Astrocyte of the cerebellum (primary cell): ENCODE measurements at places on chromosomes 11 and 22.

- no peak for DNase-seq
Measured at GRCh38 chr22:48870436-48870835, 957.2 kb downstream of the BRD1 start.

DNA sequence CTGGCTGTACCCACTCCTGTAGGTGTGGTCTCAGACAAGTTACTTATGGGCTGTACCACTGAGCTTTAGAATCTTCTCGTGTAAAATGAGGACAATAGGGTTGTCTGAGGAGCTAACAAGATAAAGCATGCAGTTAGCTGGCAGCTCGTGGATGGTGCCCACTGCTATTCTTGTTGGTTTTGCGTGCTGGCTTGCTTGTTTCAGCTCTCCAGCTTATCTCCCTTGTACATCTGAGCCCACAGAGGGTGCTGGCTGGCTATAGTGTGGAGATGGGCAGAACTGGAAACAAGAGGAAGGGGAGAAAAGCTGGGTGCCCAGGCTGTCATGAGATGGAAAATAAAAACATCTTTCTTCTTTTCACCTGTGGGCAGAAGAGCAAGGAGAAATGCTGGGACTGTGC lies 46.5 kb upstream of the GALNT18 start:
- DNase-seq = no peak

DNA sequence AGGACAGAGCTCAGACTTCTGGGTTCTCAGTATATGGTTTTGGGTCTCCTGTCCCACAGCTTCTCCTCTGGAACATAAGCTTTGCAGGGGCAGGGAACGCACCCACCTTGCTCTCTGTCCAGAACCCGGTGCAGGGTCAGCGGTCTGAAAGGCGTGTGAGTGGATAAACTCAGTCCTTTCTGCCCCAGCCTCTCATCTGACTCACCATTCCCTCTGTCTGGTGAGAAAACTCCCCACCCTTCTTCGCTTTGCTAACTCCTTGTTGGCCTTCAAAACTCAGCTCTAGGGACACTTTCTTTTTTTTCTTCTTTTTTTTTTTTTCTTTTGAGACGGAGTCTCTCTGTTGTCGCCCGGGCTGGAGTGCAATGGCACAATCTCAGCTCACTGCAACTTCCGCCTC lies 68.9 kb upstream of the NUP50 start:
- no peak for DNase-seq

GRCh38 chr11:47236482-47236881 lies 12.1 kb downstream of the ACP2 start:
- DNase-seq = no peak

DNA sequence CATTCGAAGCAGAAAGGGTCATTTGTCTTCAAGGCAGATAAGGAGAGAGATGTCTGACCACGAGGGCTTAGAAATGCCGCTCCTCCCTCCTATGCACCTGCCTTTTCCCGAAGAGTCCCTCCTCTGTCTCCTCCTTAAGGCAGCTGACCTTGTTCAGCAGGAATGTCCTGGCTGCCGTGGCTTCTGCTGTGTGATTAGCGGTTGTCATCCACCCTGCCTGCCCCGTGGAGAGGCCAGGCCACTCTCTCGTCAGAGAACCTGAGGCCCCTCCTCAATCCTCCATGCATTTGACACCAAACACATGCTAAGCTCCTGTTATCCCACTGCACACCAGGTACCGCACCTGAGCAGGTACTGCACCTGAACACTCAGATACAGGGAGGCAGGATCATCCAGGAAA lies 834.6 kb downstream of the TBC1D22A start:
- no peak for DNase-seq

DNA sequence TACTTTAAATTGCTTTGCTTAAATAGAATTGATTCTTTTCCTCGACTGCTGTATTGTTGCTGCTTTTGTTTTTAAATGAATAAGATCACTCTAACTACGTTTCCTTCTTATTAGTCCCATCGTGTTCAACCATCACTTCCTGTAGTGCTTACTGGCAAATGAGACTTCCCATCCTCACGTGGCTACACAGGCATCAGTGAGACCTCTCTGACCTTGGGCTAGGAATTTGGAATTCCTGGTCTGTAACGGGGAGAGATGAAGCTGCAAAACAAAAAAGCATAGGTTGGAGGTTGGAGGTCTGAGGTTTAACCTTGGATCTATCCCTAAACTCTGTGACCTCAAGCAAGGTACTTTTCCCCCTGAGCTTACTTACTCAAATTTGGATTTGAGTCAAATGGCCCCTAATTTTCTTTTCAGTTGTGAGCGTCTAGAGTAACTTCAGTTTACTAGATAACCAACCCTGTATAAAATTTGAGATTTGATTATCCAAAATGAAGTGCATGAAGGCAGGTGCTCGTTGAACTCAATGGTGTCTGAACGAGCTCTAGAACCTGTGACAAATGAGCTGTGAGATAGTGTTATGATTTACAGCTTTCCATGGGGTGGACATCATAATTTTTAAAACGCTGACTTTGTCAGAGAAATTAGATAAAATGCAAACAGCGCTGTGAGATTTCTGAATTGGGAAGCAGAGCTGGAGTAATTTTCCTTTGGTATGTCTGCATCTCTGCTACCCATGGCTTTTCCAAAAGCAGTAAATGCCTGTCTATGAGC lies 151.2 kb downstream of the DBX1 start:
- no peak for DNase-seq

DNA sequence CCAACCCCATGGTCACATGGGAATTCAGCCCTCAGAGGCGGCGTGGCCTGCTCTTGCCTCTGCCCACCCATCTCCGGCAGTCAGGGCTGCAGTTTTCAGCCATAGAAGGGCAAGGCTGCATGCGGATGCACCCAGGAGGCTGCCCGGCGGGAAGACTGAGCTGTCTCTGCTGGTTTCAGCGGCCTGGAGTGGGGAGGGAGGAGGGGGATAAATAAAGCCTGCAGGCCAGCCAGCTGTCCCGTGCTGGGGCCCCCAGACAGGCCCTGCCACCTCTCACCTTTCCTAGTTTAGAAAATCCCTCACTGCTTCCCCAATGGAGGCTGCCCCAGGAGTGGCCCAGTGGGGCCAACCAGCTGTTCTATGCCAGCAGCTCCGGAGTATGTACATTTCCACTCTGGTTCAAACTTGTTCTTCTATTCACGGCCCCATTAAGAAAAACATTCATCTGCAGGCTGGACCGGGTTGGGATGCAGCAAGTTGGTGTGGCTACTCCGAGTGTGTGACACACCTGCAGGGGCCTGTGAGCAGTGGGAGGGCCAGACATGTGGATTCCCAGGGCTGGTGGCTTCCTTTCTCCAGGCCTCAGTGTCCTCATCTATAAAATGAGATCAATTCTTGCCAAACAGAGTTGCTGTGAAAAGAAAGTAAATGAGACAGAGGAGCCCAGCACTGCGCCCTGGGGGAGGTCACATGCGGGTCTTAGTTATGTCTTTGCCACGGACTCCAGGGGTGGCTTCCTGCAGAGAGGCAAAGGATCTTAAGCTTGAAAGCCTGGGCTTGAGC lies 5.0 kb downstream of the MICALL1 start:
- no peak for DNase-seq

DNA sequence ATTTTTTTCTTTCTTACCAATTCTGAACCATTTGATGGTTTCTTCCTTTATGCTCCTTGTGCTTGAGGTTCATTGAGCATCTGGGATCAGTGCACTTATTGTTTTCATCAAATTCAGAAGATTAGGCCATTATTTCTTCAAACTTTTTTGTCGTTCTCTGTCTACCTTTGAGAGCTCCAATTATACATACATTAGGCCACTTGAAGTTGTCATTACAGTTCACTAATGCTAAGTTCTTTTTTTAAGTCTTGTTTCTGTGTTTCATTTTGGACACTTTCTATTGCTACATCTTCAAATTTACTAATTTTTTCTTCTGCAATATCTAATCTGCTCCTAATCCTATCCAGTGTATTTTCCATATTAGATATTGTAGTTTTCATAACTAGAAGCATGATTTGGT lies 40.8 kb downstream of the CDPF1 start:
- DNase-seq = no peak

DNA sequence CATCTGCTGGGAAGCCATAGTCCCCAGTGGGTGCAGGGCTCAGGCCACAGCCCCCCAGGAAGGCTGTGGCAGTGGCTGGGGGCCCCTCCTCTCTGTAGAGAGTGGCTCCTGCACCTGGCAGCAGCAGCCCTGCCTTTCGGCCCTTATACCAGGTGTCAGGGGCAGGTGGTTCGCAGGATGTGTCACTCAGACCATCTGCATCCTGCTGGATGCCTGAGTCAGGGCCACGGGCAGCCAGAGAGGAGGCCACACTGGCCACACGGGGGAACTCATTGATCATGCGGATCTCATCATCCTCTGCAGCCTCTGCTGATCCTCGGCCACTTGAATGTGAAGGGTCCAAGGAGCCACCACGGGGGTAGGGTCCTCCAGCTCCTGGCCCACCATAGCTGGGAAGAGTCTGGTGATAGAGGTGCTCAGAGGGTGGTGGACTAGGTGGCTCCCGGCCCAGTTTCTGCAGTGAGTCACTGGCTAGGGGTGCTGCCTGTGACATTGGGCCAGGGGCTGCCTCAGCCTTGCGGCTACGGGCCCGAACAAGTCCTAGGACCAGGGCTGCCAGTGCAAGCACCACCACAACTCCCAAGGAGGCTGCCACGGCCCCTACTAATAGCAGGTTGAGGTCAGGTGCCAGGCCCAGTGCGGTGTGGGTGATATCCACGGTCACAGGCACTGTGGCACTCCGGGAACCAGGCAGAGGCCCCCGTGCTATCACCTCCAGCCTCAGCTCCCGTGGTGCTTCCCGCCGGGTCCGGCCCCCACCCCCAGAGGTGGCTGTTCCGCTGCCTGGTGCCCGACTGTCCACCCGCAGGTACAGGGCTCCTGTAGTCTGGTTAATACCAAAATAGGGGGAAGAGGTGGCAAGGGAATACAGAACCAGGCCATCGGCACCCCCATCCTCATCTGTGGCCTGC lies 3.3 kb upstream of the TPP1 start:
- no peak for DNase-seq

- DNase-seq = peak; percentile 8
Measured at GRCh38 chr11:73184953-73185671, 33.0 kb upstream of the P2RY2 start.

DNA sequence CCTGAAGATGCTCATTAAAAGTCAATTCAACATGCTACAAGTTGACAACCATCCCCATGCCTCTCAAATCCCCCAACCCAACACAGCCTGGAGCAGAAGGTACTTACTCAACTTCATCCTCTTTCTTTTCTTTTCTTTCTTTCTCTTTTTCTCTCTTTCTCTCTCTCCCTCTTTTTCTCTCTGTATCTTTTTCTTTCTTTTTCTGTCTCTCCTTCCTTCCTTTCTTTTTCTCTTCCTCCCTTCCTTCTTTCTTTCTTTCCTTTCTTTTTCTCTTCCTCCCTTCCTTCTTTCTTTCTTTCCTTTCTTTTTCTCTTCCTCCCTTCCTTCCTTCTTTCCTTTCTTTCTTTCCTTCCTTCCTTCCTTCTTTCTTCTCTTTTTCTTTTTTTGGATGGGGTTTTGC lies 135.7 kb upstream of the SEZ6L start:
- DNase-seq = no peak

DNA sequence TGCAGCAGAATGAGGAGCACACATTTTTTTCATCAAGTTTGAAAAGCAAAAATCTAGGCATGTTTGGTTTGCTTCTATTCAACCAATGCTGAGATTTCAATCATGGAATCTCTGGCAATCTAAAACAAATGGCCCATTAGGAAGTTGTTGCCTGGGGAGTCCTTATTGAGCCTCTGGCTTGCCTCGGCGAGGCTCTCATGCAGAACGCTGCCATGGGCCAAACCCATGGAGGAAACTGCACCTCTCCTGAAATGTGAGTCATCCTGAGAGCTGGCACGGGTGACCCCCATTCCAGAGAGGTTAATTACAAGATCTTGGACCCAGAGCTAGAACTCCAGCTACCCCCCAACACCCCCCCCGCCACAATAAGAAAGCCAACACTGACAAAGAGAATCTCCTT lies 80.7 kb downstream of the MN1 start:
- no peak for DNase-seq

DNA sequence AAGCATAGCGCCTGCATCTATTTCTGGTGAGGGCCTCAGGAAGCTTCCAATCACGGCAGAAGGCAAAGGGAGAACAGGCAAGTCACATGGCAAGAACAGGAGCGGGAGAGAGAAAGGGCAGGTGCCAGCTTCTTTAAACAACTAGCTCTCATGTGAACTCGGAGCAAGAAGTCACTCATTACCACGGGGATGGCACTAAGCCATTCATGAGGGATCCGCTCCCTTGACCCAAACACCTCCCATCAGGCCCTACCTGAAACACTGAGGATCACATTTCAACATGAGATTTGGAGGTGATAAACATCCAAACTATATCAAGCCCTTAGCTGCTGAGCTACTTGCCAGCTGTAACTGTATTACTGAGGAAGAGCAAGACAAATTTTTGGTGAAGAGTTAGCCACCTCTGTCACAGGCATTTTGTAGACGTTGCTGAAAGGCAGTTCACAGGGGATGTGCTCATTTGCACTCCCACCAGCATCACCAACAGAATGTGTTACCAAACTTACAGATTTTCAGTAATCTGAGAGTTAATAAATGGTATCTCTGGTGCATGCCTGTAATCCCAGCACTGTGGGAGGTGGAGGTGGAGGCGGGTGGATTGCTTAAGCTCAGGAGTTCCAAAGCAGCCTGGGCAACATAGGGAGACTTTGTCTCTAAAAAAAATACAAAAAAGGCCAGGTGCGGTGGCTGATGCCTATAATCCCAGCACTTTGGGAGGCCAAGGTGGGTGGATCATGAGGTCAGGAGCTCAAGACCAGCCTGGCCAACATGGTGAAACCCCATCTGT lies 398.2 kb downstream of the LARGE1 start:
- DNase-seq = no peak

- DNase-seq = no peak
Measured at GRCh38 chr22:30931541-30932300, 36.9 kb downstream of the MORC2 start.

DNA sequence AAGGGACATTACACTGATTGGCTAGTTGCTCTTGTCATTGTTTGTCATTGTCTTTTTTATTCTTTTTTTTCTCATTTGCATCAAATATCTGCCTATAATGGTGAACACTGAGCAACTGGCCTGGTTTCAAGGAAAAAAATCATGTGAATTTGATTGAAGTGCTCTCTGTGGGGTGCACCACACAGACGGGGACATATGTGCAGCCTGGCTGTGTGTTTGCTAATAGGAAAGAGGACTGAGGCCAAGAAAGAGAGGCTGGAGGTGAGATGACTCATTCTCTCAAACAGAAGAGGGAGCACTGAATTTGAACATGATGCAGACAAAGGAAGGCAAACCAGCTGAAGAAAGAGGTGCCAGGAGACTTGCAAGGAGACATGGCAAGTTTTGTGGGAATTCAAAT lies 684.9 kb upstream of the CCDC90B start:
- peak; percentile 62 for DNase-seq

DNA sequence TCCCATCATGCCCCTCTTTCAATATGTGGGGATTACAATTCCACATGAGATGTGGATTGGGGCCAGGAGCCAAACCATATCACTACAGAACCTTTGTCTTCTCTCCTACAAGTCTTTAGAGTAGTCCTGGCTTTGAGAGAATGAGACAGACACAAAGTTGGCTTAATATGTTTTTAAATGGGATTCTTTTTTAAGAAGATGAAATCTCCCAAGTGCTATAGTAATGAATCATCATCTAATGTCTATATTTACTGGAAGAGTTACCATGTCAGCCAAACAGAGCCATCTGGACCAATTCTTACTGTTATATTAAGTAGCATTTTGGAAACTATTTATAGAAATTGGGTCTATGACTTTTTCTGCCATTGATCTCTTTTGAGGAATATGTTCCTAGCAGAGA lies 38.1 kb upstream of the CARD18 start:
- peak; percentile 64 for DNase-seq

GRCh38 chr11:1553808-1554594 lies 18.1 kb downstream of the DUSP8 start:
- DNase-seq = no peak

GRCh38 chr11:10050561-10050960 lies 243.5 kb downstream of the SBF2 start:
- DNase-seq = no peak
